Upper lobe of left lung (tissue), 6 donors: ENCODE measurements at places on chromosomes 12 and 14. TPM values are rescaled to one million over a fixed set of nuclear protein-coding genes. Genes with fewer than 3 reads are reported as not detected.

GRCh38 chr12:131755305-131756113 is 44.6 kb downstream of the SFSWAP start:
- DNase-seq = no peak

- no peak for DNase-seq
These were observed 16.7 kb downstream of the EGLN3 start for GRCh38 chr14:33934043-33934750.

GRCh38 chr12:16329594-16329993 is 17.9 kb upstream of the MGST1 start:
- DNase-seq = no peak

Gene HOXC9
- total RNA-seq = 0.23 TPM
